ENCODE measurements at places on chromosomes 11 and 22.

- DNase-seq, result no peak
Observed at GRCh38 chr11:47573321-47573720, 5.4 kb downstream of the KBTBD4 start.

DNA sequence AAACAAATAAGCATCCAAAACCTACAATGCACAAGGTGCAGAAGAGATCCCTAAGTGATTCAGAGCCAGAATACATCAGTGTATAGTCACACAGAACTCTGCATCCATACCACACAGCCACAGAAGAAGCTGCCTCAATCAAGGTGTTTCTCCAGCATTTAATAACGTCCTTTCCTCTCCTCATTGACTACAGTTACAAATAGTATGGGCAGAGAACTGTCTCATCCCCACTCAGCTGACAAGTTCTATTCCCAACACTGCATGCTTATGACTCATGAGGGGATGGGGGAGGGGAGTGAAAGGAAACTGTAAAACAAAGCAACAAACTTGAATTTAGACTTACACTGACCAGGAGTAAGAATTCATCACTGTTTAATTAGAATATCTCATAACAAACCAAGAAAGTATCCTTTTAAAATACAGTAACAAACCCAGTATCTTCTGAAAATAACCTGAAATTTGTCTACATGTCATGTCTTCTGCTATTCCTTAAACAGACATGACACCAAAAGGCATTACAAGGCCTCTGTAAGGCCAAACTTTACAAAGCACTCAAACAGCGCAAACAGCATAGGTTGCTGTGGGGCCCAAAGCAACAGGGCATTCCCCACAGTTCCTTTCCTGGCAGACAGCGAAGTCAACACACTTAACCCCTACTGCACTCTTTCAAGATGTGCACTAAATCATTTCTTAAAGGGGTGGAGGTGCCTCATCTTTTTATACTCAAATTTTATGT, 29.3 kb downstream of the CELF1 start:
- DNase-seq, result no peak

GRCh38 chr11:14420223-14420622, 61.2 kb upstream of the RRAS2 start:
- DNase-seq, result no peak

- DNase-seq, result no peak
Observed at GRCh38 chr11:952406-953385, 27.0 kb downstream of the AP2A2 start.

DNA sequence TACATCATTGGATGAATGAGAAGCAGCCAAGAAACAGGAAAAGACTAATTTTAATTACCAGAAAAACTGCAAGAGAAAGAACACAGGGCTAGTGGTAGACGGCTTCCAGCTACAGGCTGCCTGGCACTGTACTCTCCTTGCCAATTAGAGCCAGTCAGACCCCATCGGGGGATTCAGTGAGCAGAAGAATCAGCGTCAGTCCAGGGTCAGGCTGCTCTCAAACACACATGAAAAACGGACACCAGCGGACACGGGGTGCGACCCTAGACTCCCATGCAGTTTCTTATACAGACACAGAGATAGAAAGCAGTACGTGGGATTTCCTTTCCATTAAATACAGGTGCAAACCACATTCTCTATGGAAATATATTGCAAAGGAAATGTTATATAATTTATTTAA, 1.1 kb upstream of the CNTN5 start:
- no peak for DNase-seq

- DNase-seq, result no peak
Observed at GRCh38 chr11:35349897-35350296, 69.5 kb downstream of the SLC1A2 start.

GRCh38 chr11:12005476-12005875, 3.0 kb downstream of the DKK3 start:
- DNase-seq, result no peak

DNA sequence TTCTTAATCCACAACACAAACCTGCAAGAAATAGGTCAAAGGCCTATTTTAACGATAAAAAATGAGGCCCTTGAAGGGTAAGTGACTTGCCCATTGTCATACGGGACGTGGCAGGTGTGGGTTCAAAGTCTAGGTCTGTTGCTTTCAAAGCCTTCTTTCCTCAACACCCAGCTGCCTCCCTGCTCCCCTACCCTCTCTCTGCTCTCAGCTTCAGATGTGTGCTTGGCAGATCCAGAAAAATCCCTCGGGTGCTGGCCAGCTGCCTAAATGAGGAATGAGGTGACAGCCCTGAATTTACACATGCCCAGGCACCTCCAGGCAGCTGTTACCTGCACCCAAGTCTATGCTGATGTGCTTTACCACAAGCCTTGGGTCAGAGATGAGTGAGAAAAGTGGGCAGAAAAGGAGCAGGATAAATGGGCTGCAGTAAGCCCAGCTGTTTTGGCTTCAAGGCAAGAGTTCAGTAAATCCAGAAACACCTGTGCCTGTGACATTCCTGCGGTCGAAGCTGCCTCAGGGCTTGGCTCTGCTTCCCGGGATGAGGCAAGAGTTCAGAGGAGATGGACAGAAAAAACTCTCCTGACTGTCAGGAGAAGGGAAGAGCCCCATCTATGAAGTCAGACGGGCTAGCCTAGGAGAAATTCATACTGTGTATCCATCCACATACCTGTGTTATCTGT, 49.9 kb upstream of the LDLRAD3 start:
- no peak for DNase-seq

- DNase-seq, result no peak
Observed at GRCh38 chr22:32340411-32340810, 17.3 kb upstream of the RFPL3 start.

- DNase-seq, result no peak
Observed at GRCh38 chr11:131499199-131499598, 128.8 kb downstream of the NTM start.

- no peak for DNase-seq
Observed at GRCh38 chr11:40202589-40203270, 1256.7 kb downstream of the LRRC4C start.

GRCh38 chr11:20599221-20600019, at the start of gene SLC6A5:
Gene SLC6A5, plus strand, starts transcription at chr11:20599608. Its CDS starts 65 bp downstream, at chr11:20599673.
- no peak for DNase-seq

GRCh38 chr22:26330971-26331625, 98.0 kb upstream of the ASPHD2 start:
- DNase-seq, result peak; percentile 4

GRCh38 chr22:44203203-44203602, 22.5 kb downstream of the PARVG start:
- DNase-seq, result no peak

- no peak for DNase-seq
Observed at GRCh38 chr11:15295695-15296094, 181.0 kb downstream of the INSC start.

- no peak for DNase-seq
Observed at GRCh38 chr11:5722622-5723021, 13.6 kb upstream of the OR56B1 start.
